Fibroblast of skin of abdomen (primary cell): ENCODE measurements at places on chromosomes 2 and 18.

DNA sequence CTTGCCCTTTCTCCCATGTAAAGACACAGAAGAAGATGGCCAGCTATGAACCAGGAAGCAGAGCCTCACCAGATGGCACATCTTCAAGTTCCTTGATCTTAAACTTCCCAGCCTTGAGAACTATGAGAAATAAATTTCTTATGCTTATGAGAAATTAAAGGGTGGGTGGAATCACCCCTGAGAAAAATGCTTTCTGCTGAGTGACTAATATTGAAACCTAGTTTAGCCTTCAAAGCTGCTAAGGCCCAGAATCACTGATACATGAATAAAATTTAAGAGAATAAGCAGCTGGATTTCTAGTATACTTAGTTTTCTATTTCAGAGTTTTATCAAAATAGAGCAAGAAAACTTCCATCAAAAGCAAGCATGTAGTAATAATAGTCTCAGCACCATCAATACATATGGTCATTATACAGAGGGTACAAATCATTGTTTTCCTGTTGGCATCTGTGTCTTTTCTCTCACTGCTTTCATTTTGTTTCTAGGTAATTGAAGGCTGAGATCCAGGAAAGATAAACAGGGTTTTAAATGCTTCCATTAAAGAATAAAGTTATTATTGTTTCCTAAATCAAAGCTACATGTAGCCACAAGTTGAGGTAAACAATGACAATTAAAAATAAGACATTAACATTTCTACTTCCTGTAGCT is 53.3 kb upstream of the COL5A2 start:
- DNase-seq = no peak

GRCh38 chr2:199273042-199273511 is 184.7 kb downstream of the SATB2 start:
- peak; percentile 75 for DNase-seq

GRCh38 chr2:71609029-71609428 is 155.7 kb downstream of the DYSF start:
- DNase-seq = no peak

DNA sequence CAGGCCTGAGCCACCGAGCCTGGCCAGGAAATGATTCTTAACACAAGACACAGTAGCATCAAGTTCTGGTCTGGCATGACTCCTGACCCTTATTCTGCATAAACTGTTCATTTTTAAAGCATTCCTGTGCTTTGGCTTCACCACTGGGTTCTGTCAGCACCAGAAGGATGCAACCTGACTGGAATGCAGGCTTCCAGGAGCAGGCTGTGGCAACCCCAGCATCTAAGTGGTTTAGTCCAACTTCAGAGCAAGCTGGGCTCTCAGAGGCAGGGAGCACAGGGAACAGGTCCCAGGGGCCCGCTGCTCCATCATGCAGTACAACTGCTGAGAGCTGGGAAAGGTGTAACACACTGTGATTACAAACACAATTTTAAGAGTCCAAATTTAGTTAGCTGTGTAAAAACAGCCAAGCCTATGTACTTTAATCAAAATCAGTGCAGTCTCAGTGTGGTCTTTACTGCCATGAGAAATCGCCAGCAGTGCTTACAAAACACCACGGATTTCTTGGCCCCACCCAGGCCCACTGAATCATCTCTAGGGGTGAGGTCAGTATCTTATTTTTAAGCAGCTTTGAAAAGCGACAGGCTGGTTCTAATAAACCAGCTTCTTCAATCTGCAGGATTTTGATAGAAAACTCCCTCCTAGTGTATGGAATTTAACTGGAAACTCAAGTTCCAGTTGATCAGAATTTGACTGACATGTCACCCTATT is 44.4 kb upstream of the TMEM182 start:
- peak; percentile 44 for DNase-seq

GRCh38 chr2:225597911-225598310 is 198.4 kb downstream of the NYAP2 start:
- peak; percentile 4 for DNase-seq

DNA sequence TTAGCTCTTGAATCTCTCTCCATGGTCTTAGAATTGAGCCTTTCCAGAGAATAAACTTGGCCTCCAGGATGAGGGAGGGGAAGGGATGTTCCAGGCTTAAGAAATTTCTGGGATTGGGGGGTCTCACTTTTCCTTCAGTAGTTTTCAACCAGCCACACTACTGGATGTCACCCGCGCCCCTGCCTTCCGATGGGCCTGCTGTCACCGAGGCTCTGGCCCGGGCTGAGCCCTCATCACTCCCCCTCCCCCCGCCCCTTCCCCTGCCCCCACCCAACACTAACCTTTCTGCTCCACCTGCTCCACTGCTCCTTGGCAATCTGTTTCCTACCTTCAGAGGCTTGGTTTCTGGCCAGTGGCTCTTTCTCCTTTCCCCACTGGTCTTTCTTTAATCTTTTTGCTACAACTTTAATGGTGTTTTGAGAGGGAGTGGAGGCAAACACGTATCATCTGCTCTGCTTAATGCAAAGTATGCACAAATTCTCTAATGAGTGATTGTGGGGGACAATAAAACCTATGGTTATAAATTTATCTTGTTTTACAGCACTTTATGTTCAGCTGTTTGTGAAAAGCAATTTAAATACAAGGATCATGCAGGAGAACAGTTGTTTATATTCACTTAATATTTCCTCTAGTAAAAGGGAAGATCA is 155.1 kb downstream of the WDSUB1 start:
- no peak for DNase-seq

- peak; percentile 39 for DNase-seq
These were observed 97.0 kb downstream of the KYNU start for GRCh38 chr2:142974288-142975024.

- DNase-seq = no peak
These were observed 146.5 kb downstream of the FAM210A start for GRCh38 chr18:13579874-13580273.

- DNase-seq = no peak
These were observed 44.3 kb downstream of the MOB4 start for GRCh38 chr2:197560146-197560665.

- peak; percentile 90 for DNase-seq
These were observed 53.5 kb upstream of the RMDN2 start for GRCh38 chr2:37871456-37872191.

- peak; percentile 28 for DNase-seq
These were observed 38.1 kb downstream of the AFTPH start for GRCh38 chr2:64562148-64562784.

DNA sequence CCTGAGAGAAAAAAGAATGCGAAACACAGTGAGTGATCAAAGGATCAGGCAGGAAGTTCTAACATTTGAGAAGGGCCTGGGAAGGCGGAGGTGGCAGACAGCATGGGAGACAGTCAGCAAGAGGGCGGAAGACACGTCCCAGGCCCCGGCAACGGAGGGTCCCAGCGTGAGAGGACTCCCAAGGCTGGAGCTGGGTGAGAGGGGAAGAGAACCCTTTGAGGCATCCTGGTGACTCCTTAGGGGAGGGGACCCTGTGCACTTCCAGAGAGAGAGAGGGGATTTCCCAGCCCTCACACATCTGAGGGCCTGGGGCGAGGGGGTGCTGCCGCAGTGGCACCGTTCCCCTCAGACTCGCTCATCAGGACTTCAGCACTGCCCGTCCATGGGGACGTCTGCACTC is 133.4 kb downstream of the RTP5 start:
- DNase-seq = no peak

GRCh38 chr18:12621742-12622306 is 36.1 kb downstream of the SPIRE1 start:
- peak; percentile 85 for DNase-seq

- peak; percentile 53 for DNase-seq
These were observed 21.9 kb downstream of the MRPL35 start for GRCh38 chr2:86221066-86221684.

GRCh38 chr2:123514613-123515207 is 510.4 kb upstream of the CNTNAP5 start:
- no peak for DNase-seq

DNA sequence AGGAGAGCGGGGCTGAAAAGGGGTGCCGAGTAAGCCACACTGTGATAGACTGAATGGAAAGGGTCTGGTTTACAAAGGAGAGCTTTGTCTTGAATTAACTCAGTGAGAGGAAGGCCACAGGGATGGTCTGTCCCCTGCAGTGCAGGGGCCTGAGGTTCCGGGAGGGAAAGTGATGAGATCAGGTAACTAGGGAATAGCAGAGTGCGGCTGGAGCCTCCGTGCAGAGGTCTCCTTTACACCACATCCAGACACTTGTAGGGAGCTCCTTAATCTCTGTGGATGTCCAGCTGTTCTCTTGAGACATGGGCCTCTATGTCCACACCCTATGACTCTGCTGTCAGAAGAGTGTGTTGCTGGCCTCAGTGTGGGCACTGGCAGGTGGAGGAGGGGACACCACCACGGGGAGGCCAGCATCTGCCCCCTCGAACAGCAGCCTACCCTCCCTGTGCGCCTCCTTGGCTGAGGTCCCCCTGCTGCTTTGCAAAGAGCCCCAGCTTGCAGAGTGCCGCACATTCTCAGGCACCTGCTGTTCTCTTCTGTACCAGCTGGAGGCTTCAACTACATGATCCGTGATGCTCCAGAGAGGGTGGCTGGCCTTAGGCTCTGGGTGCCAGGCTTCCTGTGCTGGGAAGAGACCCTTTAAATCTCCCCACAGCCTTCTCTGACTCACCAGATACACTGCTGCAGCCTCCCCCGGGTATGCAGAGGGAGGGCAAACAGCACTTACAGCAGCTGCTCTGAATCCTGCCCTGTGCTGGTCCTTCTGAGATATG is 25.9 kb downstream of the ENOSF1 start:
- no peak for DNase-seq

DNA sequence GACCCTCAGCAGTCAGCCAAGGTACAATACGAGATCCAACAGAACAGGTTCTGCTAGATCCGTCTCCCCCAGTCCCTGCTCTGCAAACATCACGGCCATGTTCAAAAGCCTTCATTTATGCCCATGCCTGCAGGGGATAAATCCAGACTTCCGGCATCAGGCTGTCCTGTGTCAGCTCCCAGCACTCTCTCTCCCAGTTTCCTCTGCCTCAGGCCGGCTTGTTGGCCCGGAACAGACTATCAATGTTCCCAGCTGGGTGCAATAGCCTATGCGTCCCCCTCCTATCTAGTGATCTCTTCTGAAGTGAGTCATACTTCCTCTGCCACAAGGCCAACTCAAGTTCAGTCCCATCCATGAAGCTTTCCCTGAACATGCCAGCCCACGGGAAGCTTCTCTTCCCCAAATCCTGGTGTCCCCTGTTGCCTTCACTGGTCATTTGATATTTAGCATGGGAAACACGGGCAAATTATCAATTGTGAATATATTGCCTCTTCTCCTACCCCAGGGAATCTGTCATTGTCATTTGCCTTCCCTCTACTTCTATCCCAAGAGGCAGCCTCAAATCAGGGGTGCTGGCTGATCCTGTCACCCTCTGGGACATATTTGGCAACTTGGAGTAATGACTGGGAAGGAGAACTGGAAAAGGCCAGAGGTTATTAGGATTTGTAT is 51.1 kb downstream of the CAPN13 start:
- peak; percentile 43 for DNase-seq

- peak; percentile 70 for DNase-seq
These were observed 45.3 kb downstream of the ACAA2 start for GRCh38 chr18:49768051-49768391.

GRCh38 chr2:219419331-219420197 is 1.4 kb downstream of the DES start:
- DNase-seq = no peak

- no peak for DNase-seq
These were observed 23.0 kb downstream of the FAM110C start for GRCh38 chr2:23283-23682.

DNA sequence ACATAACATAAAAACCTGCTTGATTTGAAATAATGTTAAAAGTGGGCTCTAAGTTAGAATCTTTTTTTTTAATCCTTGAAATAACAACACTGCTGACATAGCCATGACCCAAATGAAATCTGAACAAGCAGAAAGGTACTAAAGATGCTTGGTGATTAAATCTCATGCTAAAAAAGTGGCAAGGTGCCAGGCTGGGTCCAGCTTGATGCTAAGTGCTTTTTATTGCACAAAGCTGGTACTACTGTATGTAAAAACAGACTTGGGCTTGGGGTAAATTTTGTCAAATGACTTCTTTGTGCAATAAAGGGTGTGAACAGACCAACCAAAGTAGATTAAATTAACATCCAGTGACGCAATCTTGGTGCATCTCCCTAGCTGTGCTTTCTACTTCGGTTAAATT is 13.4 kb downstream of the BCL11A start:
- no peak for DNase-seq

GRCh38 chr18:21513741-21514140 is 86.8 kb downstream of the ESCO1 start:
- DNase-seq = no peak

- no peak for DNase-seq
These were observed 245.1 kb downstream of the KCNS3 start for GRCh38 chr2:18123577-18123976.

DNA sequence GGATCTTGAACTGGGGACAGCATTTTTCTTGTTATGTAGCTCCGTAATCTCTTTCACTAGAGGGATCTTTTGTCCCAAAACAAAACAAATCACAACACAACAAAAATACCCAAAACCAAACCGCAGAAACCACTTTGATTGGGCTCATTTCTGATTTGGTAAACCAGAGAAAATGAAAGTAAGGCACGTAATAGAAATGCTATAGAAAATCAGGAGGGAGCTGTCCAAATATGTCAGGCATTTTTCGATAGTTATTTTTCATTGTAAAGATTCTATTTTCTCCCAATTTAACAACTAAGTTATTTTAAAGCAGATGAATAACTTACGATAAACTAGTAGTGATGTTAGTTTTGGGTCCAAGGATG is 406.5 kb downstream of the XIRP2 start:
- no peak for DNase-seq

DNA sequence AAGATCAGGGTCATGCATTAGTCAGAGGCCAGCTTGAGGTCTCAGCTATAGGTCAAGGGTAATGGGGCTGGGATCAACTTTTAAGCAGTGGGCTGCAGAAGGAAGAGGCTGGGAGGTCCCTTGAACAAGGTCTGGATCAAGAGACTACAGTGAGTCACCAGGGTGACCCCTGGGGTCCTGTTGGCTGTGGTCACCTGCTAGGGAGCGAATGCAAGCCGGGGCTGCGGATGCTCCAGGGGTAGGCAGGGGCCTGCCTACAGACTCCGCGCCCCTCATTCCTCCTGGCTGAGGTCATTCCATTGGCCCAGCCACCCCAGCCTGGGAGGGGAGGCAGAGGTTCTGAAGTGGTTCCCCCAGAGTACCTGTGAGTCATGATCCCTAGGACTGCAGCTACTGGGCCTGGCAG is 110.4 kb downstream of the CYP26B1 start:
- no peak for DNase-seq

DNA sequence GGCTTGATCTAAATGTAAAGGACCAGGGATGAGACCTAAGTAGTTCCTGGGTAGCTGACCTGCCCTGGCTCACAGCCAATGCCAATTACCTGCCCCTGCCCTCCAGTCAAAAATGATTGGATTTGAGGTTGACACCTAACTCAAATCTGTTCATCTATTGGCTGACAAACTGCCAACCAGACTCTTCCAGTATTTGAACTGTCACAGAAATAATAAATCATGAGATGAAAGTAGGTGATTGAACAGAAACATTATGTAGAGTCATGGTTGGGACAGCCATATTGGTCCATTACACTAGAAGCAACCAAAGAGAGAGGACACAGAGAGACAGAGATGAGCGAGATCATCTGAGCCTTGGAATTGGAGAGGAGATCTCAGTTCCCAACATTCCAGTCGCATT is 109.1 kb downstream of the ATL2 start:
- no peak for DNase-seq

- no peak for DNase-seq
These were observed 48.3 kb upstream of the ITGA4 start for GRCh38 chr2:181408861-181409260.

GRCh38 chr2:200471324-200471848 is 38.5 kb downstream of the KCTD18 start:
- DNase-seq = peak; percentile 36
